Activated CD4-positive, alpha-beta T cell treated with anti-CD3 and anti-CD28 coated beads, Interleukin-2, amount 50 U/mL, for 1 hour (primary cell): ENCODE measurements at places on chromosomes 7 and 10.

DNA sequence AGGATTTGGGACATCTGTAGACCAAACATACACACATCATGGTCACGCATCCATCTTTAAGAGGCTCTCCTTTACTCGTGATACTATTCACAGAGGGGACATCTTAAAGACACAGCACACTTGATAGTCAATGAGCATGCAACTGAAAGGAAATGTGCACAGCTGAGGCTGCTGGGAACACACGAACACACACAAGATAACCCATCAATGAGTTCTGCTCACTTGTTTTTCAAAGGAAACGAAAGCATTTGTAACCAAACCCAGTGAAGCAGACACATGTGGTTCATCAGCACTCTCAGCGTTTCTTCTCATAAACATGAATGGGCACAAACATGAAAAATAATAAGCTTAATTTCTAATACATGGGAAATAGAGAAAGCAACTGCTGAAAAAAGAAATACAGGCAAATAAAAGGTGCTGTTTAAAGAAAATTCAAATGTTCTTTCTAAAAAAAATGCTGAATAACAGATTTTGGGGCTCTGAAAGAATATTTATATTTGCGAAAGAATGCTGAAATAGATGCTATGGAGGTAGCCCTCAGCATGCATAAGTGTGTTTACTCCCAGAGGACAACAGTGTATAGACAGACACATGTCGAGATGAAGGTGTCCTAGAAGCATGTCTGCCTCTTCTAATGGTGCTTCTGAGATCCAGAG is 59.7 kb upstream of the LAMB4 start:
- no peak for DNase-seq

GRCh38 chr10:117461766-117462423 is 80.7 kb upstream of the EMX2 start:
- DNase-seq = no peak

DNA sequence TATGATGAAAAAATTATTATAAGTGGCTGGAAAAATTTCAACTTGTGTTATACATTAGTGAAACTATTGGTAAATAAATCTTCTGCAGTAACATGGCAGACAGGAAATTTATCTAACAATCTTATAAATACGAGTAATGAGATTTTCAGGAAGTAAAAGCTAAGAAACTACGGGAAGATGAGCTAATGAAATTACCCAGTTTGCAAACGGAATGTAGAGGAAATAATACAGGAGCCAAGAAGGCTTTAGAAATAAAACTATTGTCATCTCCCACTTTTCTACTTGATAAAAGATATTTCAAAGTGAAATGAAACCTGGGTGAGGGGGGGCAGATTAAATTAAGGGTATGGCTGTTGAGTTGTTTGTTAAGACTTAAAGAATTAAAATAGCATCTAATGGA is 332.5 kb upstream of the SORCS1 start:
- no peak for DNase-seq

DNA sequence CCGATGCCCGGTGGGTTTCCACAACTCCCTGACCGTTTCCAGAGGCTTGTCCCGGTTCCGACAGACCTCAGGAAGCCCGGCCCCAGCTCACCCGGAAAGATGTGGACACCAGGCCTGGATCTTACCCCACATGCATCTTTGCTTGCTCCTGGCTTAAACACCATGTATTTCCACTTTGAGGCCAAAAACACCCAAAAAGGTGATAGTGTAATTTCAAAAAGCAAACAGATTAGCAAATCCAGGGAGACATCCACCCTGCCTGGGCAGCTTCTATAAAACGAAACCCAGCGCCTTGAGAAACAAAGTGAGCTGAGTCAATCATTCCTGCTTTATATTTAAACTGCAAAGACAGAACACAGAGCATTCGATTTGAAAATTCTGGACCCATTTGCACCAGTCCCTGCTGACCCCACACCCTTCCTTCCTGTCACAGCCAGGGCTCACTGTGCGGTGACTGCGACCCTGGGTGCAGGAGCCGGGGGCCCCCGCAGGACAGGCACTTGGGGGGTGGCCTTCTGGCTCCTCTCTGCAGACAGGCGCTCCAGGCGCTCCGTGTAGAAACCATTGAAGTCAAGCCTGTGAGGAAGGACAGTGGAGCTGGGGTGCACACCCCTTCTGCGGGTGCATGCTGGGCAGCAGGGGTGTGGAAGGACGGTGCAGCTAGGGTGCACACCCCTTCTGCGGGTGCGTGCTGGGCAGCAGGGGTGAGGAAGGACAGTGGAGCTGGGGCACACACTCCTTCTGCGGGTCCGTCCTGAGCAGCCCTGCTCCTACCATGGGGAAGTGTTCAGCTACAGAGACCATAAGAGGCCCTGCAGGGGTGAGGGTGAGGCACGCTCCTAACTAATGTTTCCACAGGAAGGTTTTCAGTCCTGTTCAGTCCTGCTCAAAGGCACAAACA is 2.9 kb upstream of the ADAM8 start:
- no peak for DNase-seq
